ENCODE measurements at places on chromosomes 3 and 15.

DNA sequence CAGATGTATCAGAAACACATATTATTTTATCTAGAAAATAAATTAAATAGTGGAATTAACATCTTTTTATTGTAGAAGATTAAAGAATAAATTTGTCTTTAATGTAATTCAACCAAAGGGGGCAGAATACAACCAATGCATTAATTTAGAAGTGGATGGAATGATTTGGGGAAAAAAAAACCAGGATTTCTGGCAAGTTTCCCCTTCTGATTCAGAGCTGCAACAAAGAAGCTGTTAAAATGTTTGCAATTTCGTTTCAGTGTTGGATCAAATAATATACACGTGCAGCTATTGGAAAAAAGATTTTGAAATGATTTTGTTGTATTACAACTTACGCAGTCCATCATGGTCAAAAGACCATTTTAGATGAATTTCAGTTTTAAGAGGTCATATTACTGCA, 71.6 kb upstream of the ZNF280D start:
- no peak for DNase-seq

GRCh38 chr15:22806664-22807063, 20.2 kb downstream of the NIPA1 start:
- DNase-seq = no peak

GRCh38 chr15:48553559-48553958, 92.0 kb downstream of the FBN1 start:
- DNase-seq = no peak

DNA sequence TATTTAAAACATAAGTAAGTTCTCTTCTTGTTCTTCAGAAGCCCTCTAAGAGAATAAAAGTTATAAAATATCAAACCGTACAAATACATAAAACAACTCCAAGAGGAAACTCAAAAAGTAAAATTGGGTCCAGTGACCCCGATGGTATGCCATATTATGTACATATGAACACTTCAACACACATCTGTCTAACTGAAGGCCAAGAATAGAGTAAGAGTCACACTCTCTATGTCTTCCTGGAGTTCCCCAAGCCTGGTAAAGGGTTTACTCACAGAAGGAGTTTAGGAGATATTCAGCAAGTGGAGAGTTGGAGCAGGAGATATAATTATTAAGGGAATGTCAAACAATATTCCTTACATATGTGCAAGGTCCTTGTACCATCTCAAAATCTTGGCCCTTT, 101.3 kb upstream of the EIF1B start:
- no peak for DNase-seq

GRCh38 chr15:39513936-39514335, 66.9 kb upstream of the THBS1 start:
- no peak for DNase-seq

DNA sequence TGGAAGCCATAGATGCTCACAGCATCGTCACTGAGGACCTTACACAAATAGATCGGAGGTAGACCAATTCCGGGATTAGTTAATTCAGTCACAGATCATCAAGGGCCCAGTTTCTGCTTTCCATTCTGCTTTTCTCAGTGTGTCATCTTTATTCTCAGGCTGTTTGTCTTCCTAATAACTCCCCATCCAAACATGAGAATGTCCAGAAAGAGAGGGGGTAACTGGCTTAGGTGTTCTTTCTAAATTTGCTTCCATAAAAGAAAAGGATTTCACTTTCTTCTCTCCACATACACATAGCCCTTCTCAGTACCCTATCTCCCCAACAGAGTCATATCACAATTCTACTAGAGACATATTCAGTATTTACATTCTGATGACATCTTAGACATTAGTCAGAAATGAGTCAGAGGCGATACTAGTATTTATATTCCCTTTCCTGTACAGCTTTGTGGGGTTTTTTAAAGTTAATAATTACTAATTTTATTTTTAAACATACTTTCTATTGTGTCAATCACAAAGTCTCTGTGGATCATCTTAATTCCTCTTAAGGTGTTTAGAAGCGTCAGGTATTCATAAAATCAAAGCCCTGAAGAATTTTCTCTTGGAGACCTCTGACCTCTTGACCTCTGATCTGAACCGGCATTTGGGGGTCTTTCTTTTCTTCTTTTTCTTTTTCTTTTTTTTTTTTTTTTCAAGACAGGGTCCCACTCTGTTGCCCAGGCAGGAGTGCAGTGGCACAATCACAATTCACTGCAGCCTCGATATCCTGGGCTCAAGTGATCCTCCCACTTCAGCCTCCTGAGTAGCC, 24.3 kb upstream of the IL12A start:
- no peak for DNase-seq

DNA sequence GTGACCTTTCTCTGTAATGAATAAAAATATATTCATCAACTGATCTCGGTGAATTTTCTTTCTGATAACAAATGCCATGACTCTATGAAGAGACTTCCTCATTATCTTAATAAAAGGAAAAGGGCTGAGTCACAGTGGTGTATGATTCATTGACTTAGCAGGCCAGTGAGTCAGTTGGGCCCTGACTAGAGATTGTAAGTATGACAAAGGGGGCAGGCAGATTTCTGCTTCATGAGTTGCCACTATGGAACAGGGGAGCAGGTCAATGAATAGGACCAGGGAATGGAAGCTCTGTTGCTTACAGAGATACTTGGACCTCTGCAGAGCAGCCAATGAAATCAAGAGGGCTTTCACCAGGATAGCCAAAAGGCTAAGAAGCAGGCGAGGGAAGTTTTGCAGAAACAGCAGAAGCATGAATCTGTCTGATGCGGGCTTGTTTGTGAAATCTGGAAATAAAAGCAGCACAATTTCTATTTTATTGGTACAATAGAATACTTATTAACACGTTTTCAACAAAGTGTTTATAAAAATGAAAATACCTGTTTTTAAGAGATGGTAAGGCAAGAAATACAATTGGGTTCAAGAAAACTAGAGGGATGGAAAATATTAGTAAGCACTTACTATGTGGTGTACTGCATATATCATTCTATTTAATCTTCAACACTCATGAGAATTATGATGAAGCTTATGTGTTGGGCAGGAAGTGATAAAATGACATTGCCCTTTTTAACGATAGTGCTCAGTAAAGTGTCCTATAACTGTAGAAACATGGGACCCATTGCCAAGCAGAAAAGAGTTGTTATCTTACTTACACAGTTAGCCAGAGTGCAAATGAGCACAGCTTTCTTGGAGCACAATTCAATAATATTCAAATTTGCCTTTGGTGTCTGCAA, 169.8 kb upstream of the MYRIP start:
- DNase-seq = no peak

GRCh38 chr3:10396083-10396482, 75.2 kb upstream of the SEC13 start:
- DNase-seq = no peak

DNA sequence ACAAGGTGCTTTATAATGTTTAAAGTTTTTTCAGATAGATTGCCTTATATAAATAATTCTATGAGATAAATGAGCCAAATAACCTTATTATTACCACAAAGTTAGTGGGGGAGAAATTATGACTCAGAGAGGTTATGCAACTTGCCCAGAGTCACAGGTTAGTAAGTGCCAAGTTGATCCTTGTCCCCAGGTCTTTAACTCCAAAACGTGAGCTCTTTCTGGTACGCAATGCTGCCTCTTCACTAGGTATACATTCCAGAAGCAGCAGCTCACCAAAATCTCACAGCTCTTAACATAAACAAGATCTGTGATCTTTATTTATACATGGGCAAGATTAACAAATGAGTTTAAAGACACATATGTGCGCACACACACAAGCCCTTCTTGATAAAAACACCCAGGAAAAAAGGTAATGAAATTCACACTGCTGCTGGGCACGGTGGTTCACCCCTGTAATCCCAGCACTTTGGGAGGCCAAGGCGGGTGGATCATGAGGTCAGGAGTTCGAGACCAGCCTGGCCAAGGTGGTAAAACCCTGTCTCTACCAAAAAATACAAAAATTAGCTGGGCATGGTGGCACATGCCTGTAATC, 59.8 kb upstream of the NR2F2 start:
- no peak for DNase-seq

DNA sequence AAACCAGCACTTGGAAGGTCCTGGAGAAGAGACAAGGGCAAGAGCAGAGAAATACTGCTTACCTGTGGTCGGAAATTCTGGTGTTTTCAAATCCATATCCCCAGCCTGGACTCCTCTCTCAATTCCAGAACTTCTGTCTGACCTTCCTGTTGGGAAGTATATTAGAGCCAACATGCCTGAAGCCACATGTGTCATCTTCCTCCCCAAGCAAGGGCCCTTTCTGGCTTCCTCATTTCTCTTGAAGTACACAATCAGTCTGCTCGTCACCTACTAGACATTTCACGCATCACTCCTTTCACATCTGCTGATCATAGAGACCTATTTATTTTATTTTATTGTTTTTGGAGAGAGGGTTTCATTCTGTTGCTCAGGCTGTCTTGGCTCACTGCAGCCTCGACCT, 8.4 kb downstream of the PARP14 start:
- DNase-seq = no peak

GRCh38 chr3:55661141-55661540, 174.0 kb upstream of the WNT5A start:
- DNase-seq = no peak

- DNase-seq = no peak
These were observed 312.5 kb downstream of the OXSM start for GRCh38 chr3:26102376-26102775.

GRCh38 chr3:19363071-19363470, 214.8 kb downstream of the KCNH8 start:
- no peak for DNase-seq

- no peak for DNase-seq
These were observed 25.7 kb downstream of the GPR15 start for GRCh38 chr3:98557324-98558010.

DNA sequence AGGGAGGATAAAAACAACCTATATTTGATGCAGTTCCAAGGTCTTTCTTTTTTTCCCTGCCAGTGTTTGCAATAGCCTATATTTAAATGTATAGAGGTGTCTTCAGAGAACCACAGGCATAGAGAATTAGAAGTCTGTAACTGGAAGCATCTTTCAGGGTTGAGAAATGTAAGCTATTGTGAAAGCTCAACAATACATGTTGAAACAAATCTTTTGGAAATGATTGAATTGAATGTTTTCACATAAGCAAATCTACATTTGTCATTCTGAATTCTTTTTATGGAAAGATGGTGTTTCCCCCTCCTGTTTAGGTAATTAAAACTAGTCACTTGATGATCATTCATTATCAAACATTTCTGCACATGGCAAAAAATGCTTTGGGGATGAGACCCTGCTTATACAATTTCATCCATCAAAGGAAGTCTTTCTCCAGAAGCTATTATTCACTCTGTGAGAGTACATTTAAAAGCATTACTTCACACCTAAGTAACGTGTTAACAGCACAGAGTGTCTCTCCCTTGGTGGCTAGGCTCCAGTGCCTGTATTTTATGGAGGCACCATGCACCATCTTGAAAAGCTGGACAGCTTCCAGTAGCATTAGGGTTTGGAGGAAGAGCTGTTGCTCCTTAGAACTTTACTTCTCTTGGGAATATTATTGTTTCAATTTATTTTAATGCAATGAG, 406.2 kb downstream of the LSAMP start:
- no peak for DNase-seq

DNA sequence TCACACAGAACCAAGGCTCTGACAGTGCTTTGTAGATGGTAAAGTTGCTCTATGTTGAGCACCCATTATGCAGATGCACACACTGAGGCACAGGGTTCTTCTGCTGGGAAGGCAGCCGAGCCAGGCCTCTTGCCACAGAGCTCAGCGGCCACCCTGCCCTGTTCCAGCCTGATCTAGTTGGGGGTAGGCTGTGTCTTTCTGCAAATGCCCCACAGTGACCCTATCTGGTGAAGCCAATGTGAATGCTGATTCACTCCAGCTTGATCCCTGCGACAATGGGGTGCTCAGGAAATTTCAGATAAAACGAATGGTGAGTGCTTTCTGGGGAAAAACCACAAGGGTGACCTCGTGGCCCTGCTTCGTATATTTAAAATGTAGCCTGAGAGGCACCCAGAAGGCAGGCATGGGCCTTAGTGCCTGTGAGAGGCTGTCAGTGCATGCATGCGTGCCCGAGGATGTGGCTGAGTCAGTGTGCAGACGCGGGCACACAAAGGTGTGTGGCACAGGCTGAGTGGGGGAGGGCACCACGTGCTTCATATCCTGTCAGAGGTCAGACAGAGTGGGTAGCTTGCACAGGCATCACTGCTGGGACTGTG, 85.7 kb downstream of the ATP2B2 start:
- no peak for DNase-seq

DNA sequence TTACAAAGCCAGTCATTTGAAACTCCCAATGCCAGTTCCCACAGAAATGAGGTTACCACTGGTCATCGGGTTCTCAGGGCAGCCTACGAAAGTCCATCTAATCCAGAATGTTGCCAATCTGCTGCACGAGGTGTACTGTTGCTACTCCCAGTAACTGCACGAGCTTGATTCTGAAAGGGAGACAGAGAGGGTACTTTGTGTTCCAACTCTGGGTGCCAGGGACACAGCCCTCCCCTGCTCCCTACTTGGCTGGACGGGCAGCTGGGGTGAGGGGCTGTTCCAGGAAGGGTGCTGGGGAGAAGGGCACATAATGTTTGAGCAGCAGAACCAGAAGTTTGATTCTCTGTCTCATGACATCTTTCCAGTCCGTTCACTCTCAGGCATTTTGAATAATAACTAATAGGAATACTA, 27.1 kb upstream of the OSBPL11 start:
- DNase-seq = no peak

DNA sequence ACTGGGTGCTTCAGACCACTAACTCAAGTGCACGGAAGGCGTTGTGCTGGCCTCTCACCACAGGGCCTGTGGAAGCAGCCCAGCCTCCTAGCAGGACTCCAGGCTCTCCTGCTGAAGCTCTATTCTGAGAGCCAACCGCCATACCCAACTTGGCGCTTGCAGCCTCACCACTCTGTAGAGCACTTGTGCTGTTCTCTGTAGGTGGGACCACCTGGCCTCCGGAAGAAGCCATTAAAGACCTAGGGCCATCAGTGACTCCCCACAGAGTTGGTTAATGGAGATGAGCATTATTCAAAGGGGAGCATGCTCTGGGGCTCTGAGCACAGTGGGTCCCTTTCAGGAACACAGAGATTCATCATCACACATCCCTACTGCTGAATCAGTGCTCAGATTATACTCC, 50.9 kb downstream of the C3orf85 start:
- DNase-seq = no peak

- no peak for DNase-seq
These were observed 116.6 kb downstream of the SLCO3A1 start for GRCh38 chr15:91970142-91970541.

GRCh38 chr3:45689787-45690145, 570 bp downstream of the SACM1L start:
- no peak for DNase-seq

- no peak for DNase-seq
These were observed 342.3 kb upstream of the CFAP20DC start for GRCh38 chr3:59392116-59392515.

- DNase-seq = no peak
These were observed 47.6 kb downstream of the PSMD6 start for GRCh38 chr3:63975723-63976122.

GRCh38 chr15:60913900-60914299, 315.2 kb downstream of the RORA start:
- DNase-seq = no peak

DNA sequence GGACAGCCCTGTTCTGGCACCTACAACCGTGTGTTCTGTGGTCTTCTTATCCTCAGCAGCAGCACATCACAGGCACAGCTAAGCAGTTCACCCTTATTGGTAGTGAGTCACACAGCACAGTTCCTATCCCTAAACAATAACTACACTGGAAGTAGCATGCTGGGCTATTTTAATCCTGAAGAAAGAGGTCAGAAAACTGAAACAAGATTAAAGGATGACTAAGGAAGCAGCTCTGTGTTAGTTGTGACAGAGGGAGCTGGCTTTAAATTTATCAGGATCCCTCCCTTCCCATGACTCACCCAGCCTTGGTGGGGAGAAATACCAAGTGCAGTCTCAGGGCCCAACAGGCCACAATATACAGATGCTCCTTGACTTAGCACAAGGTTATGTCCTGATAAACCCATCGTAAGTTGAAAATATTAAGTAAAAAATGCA, 144.3 kb downstream of the ERC2 start:
- no peak for DNase-seq
